Cerebellar cortex (tissue), 1 donor: ENCODE measurements at places on chromosomes 3 and 15.
A peak's percentile ranks its signal among the peaks of the same experiment; 100 is the strongest.

GRCh38 chr15:60635507-60636352, 156.8 kb upstream of the ICE2 start:
- no peak for DNase-seq

- DNase-seq: no peak
Measured at GRCh38 chr3:101567528-101568317, 6.1 kb downstream of the TRMT10C start.

GRCh38 chr3:31288641-31289100, 244.1 kb upstream of the STT3B start:
- no peak for DNase-seq

DNA sequence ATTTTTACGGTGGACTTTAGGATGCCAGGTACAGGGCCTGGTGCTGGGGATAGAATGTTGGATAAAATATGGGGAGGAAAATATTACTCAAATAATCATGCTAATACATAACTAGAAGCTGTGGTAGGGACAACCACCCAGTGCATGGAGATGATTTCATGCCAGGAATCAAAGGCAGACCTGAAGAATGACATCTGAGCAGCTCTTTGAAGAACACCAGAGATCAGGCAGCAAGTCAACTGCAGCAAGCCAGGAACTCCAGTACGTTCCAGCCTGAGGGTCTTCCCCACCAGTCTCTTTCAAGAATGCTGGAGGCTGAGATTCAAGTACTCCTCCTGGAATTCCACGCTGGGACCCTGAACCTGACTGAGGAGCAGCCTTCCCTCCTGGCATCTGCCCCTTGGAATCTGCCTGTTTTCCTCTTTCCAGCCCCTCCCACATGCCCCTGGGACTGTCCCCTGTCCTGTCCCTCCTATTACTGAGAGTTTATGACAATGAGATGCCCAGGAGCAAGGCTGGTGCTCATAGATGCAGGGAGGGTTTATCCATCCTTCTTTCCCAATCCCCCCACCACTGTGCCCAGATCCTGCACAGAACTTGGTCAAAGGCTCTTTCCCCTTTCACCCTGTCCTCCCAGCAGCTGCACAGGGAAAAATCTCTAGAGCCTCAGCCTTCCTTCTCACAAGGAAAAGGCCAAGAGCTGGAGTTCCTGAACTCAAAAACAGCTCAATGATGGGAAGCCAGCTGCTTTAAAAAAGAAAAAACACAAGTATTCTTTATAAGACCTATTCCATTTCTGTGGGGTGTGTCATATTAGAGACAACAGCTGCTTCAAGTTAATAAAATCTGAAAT, 68.0 kb downstream of the PDZRN3 start:
- DNase-seq: no peak

DNA sequence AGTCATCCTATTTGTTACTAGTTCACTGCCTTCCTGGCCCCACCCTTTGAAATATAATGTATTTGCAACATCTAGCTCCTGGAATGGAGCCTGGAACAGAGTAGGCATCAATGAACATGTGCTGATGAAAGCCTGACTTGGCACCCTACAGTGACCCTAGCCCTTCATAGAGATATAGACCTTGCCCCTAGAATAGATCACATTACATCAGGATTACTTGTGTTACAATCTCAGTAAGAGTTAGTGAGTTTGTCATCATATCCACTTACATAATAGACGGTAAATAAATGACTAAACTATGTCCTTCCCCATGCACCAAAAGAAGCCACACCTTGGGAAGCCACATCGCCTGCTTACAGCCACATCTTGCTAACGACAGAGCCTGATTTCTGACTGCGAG, 110.5 kb upstream of the WNT5A start:
- no peak for DNase-seq

DNA sequence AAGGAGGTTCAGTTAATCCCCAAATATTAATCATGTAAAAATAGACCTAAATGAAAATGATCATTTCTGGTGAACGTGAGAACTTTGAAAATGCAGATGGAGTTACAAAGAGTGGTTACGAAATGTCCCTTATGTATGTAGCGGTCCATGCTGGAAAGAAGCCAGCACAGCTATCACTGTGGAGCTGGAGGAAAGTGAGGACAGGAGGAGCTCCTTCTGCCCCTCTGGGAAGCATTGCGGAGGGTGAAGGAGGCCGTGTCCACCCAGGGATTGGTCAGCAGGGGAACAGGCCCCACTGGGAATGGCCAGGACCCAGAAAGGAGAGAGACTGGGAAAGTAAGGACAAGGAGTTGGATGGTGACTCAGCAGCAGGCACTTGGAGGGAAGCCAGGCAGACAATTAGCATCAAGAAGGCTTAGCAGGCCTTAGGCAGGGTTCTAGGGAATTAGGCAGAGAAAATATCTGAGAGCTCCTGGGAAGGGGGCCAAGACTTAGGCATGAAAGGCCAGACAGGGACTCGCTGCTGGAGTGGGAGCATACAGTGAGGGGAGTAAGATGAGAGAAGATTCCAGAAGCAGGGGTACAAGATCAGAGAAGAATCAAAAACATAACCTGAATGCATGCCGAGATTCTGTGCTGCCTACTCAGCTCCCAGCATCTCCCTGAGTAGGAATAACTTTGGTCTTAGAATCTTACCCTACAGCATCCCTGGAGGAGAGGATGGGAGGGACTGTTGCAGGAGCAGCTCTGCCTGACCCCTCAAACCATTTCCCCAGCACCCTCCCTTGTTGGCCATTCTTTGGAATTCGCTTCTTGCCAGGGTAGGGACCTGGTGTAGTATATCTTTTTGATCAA, 171.0 kb upstream of the UMPS start:
- peak; percentile 38 for DNase-seq

GRCh38 chr15:92707880-92708551, 52.4 kb upstream of the FAM174B start:
- DNase-seq: no peak

GRCh38 chr15:96218623-96219455, 111.7 kb upstream of the NR2F2 start:
- no peak for DNase-seq

GRCh38 chr3:156206157-156206556, 85.8 kb downstream of the KCNAB1 start:
- DNase-seq: no peak

GRCh38 chr3:169345662-169346331, 317.7 kb downstream of the MECOM start:
- no peak for DNase-seq

DNA sequence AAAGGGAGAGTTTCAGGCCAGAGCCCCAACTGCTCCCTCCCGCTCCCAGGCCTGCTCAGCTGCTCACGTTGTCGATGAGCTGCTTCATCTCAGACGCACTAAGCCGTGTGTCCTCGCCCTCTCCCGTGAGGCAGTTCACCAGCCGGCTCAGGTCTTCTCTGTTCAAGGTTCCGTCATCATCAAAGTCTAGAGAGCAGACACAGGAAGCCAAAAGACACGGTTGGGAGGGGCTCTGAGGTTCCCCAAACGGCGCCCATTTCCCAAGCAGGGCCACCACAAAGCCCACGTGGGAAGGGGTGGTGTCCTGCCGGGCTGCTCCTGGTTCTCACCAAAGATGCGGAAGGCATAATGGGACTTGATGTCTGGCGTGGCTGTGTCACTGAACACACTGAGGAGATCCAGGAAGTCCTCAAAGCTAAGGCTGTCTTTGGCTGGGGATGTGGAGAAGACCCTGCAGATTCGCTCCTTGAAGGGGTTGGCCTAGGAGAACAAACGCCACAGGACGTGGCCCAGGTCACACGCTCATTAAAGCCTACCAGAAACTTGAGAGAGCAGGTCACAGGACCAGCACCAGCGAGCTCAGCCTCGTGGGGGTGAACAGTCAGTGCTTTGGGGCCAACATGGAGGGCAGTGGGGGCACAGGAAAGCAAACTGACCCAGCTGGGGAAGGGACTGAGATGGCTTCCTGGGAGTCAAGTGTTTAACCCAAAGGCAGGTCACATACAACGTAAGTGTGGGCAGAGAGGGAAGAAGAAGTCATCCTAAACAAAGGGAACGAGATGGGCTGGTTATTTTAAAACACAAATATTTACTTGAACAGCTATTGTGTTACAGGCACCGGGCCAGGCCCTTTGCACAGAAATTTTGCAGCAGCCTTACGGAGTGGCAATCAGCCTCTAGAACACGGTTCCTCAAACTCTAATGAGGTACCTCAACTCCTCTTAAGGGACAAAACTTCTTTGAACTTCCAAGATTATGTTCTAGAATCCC, 2.4 kb downstream of the CIB1 start:
- no peak for DNase-seq
